ENCODE measurements at places on chromosomes 6 and 20. TPM values are rescaled to one million over a fixed set of nuclear protein-coding genes. Genes with fewer than 3 reads are reported as not detected.

GRCh38 chr6:110255211-110255750, 75.1 kb downstream of the CDC40 start:
- DNase-seq, result peak; percentile 75
- H3K4me3 ChIP-seq, result no peak overlapping the region
- H3K36me3 ChIP-seq, result no peaks in the 10 kb centered on the region
- no peaks in the 10 kb centered on the region for H3K27me3 ChIP-seq
- H3K4me1 ChIP-seq, result no peaks in the 10 kb centered on the region
- H3K27ac ChIP-seq, result no peak overlapping the region

DNA sequence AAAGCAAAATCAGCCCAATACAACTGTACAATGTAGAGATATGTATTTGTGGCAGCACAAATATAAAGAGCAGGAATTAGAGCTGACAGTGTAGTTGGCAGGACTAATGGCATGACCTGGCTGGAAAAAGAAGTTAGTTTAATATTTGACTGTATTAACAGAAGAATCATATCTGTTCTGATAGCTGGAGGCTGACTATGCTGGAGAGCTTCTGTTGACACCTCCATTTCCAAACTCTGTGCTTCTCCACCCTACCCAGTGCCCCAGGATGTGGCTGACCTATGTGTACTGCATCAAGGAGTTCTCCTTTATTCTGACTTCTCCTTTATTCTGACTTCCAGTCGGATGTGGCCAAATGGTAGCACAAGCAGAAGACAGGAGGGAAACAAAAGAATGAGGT, 299.3 kb downstream of the PKHD1 start:
- H3K36me3 ChIP-seq, result no peaks in the 10 kb centered on the region

DNA sequence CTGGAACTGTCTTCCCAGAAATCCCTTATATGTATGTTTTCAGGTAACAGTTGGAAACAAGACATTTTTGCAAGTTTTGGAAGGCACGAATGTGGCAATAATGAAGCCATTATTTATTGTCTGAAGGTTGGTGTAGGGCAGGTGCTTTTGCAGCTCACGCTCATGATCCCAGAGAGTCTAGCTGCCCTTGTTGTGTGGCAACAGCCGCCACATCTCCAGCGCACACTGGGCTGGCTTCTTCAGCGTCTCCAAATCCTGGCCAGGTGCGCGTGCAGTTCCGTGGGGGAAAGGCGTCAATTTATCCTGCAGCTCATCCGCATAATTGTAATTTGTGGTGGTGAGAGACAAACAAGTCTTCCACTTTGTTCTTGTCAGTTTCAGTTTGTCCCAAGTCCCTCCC, 71.2 kb downstream of the TRDN start:
- no peaks in the 10 kb centered on the region for H3K4me1 ChIP-seq
- no peaks in the 10 kb centered on the region for H3K27me3 ChIP-seq
- no peaks in the 10 kb centered on the region for H3K36me3 ChIP-seq

- peaks cover 4% of the 10 kb centered on the region for H3K4me1 ChIP-seq
- no peak overlapping the region for H3K4me3 ChIP-seq
- peaks cover 91% of the 10 kb centered on the region for H3K27me3 ChIP-seq
- H3K36me3 ChIP-seq, result no peaks in the 10 kb centered on the region
- peak; percentile 57 for DNase-seq
Measured at GRCh38 chr6:30169658-30170614, 6.6 kb downstream of the TRIM15 start.

Gene DEFB124
- total RNA-seq, result not detected

GRCh38 chr6:136544326-136544725, 5.9 kb downstream of the MAP7 start:
- no peak for DNase-seq
- H3K4me3 ChIP-seq, result no peak overlapping the region
- H3K27me3 ChIP-seq, result peaks cover 13% of the 10 kb centered on the region
- H3K4me1 ChIP-seq, result peaks cover 22% of the 10 kb centered on the region
- no peaks in the 10 kb centered on the region for H3K36me3 ChIP-seq

- no peaks in the 10 kb centered on the region for H3K27me3 ChIP-seq
- DNase-seq, result no peak
- H3K4me3 ChIP-seq, result no peak overlapping the region
- peaks cover 8% of the 10 kb centered on the region for H3K4me1 ChIP-seq
- H3K27ac ChIP-seq, result no peak overlapping the region
- H3K36me3 ChIP-seq, result no peaks in the 10 kb centered on the region
Measured at GRCh38 chr6:36362551-36363370, 24.7 kb downstream of the ETV7 start.

Measured in neural progenitor cell (in vitro differentiated cells).